ENCODE measurements at places on chromosomes 1 and 21.

DNA sequence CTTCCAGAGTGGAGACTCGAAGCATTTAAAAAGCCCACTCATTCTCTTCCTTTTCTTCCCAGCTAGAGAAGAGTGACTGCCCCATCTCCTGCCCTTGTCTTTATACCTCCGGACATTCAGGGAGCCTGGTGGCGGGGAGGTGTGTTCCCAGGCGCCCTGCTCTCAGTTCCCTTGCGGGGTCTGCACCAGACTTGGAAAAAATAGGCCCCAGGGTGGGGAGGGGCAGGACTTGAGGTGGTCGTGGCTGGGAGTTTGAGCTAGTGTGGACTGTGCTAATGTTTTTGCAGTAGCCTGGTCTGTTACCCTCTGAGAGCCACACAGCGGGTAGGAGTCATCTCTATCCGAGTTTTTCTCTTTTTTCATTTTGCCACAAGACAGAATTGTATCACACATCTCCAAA is 139.1 kb downstream of the PEX14 start:
- DNase-seq: no peak

- DNase-seq: peak; percentile 26
These were observed 522.5 kb downstream of the PTBP2 start for GRCh38 chr1:97243973-97244560.

DNA sequence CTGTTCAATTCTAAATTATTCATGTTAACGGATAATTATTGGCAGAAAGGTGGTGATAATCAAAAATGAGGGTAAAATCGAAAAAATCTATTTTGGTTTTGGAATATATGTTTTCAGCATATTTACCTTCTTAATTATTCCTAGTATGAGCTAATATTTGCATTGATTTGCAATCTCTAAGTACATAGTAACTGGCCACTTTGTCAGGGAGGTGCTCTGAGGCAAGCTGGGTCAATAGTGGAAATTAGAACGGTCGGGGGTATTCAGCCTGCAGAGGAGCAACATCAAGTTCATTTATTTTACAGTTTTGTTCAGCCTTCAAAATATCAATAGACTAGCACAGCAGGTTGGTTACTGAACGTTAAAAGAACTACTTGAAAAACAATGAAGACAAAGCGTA is 1.8 kb downstream of the OTUD7B start:
- DNase-seq: no peak

DNA sequence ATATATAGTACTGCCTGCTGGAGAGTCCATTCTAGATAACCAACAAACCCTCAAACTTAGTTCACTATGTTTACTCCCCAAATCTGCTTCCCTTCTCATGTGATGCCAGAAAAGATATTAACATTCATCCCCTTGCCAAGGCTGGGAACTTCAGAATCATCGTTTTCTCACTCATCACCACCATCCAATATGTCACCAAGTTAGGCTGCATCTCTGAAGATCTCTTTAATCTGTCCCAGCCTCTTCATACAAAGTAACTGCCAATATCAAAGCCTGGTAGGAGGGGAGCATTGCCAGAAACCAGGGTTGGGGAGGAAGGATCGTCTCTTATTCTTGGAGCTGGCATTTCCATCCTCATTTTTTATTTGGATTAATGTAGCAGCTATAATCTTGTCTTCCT is 71.6 kb downstream of the XCL2 start:
- no peak for DNase-seq

DNA sequence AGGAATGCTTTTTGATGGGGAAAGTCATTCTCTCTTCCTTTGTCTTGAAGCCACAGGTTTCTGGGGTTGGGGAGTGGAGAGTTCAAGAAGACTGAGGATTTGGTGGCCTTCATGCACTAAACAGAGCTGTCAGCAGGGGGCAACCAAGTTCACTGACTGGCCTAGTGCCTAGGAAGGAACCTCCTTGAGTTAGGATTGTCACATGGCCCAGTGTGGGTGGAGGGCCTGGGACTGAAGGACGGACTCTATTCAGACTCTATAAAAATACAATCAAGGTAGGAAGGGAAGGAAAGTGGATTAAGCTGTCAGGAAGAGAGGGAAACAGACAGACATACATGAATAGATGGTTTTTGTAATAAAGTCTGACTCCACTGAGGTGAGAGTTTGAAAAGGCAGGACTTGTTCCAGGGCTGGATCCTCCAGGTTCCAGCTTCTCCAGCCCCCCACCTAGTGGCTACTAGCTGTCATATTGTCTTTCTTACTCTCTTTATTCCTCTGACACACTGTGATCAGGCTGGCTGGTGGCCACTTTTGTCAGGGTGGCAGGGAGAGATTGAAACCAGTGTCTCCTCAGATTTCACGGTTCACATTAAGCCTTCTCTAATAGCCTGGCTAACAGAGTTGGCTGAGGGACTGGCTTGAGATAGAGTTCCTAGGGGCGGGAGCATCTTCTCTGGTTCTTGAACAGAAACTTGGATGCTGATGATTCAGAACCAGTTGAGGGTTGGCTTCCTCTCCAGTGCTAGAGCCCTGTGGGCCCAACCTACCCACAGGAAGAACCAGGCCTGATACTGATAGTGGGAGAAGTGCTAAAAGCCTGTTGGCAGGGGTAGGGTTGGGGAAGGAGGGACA is 4.1 kb upstream of the SH3BGRL3 start:
- DNase-seq: peak; percentile 93

Measured in fibroblast of skin of scalp (primary cell).